ENCODE measurements at places on chromosomes 13 and 19.

- DNase-seq, result no peak
These were observed 46.4 kb downstream of the N4BP2L1 start for GRCh38 chr13:32381539-32381938.

GRCh38 chr13:25065974-25066770, 29.8 kb upstream of the PABPC3 start:
- DNase-seq, result no peak

DNA sequence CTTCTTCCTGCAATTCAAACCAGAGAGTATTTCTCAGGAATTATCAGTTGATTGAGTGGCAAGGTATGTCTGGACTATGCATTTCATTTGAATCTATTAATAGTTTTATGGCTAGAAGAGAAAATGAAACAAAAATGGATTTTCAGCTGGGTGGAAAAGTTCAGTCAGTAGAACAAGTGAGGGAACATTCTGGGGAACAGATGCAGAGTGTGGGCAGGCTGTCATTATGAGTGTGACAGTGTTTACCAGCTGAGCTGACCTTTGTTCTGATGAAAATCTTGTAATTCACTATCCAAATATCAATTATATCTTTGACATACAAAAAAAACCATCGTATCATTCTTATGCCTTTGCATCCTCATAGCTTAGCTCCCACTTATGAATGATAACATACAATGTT, 2.6 kb upstream of the CLC start:
- DNase-seq, result no peak

DNA sequence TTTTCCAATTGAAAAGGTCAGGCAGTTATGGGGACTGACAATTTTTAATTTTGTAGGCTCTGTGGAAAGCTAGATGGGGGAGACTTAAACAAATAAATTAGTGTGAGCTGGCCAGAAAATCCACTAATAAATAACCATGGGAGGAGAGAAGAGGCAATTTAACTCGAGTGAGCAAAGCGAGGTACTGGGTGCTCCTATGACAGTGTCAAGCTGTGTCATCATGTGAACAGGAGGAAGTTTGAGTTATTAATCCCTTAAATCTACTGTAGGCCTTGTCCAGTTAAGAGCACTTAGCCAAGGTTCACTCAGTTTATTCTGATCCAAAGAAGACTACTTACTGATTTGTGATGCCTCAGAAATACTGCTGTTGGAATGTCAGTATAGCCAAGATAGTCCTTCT, 122.8 kb downstream of the OXGR1 start:
- no peak for DNase-seq

DNA sequence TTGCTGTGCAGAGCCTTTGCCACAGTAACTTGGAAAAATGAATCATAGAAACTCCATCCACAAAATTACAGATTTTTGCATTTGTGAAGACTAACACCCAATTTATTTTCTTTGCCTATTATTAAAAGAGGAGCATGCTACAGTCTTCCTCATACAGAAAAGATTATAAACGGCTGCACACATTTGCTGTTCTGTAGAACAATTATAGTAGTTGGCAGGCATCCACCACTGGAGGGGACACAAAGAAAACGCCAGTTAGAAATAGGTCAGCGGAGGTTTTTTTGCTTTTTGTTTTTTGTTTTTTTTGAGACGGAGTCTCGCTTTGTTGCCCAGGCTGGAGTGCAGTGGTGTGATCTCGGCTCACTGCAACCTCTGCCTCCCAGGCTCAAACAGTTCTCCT, 51.6 kb downstream of the SACS start:
- DNase-seq, result no peak

GRCh38 chr19:31574251-31574973, 225.2 kb upstream of the TSHZ3 start:
- no peak for DNase-seq

GRCh38 chr13:29905845-29906244, 55.4 kb upstream of the UBL3 start:
- DNase-seq, result no peak

- no peak for DNase-seq
These were observed at the start of gene LIN7B for GRCh38 chr19:49113762-49114629. LIN7B (plus strand) TSS chr19:49114370; CDS start chr19:49114405, 35 bp downstream.

- peak; percentile 52 for DNase-seq
These were observed 501 bp downstream of the GTPBP3 start for GRCh38 chr19:17337675-17338432.

DNA sequence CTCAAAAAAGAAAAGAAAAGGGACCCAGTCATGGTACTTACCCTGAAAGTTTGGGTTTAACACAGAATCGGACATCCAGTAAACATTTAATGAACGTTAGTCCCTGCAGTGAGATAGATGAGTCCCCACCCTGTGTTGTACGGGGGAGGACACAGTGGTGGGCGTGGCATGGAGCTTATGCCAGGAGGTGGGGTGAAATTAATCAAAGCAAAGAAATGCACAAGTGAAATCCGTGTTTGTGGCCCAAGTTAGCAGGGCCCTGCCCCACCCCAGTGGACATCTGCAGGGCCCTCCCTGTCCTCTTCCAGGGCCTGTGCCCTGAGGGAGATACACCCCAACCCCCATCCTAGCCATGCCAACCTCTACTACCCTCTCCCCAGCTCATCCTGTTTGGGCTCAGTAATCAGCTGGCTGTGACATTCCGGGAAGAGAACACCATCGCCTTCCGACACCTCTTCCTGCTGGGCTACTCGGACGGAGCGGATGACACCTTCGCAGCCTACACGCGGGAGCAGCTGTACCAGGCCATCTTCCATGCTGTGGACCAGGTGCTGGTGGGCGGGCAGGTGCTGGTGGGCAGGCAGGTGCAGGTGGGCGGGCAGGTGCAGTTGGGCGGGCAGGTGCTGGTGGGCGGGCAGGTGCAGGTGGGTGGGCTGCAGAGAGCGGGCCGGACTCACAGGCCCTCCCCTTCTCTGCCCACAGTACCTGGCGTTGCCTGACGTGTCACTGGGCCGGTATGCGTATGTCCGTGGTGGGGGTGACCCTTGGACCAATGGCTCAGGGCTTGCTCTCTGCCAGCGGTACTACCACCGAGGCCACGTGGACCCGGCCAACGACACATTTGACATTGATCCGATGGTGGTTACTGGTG, 3.9 kb downstream of the MCOLN1 start:
- no peak for DNase-seq

GRCh38 chr13:22726726-22727125, 454.1 kb upstream of the SGCG start:
- DNase-seq, result no peak

Measured in SW 1271 (cell line).